ENCODE measurements at places on chromosomes 7 and 10.

DNA sequence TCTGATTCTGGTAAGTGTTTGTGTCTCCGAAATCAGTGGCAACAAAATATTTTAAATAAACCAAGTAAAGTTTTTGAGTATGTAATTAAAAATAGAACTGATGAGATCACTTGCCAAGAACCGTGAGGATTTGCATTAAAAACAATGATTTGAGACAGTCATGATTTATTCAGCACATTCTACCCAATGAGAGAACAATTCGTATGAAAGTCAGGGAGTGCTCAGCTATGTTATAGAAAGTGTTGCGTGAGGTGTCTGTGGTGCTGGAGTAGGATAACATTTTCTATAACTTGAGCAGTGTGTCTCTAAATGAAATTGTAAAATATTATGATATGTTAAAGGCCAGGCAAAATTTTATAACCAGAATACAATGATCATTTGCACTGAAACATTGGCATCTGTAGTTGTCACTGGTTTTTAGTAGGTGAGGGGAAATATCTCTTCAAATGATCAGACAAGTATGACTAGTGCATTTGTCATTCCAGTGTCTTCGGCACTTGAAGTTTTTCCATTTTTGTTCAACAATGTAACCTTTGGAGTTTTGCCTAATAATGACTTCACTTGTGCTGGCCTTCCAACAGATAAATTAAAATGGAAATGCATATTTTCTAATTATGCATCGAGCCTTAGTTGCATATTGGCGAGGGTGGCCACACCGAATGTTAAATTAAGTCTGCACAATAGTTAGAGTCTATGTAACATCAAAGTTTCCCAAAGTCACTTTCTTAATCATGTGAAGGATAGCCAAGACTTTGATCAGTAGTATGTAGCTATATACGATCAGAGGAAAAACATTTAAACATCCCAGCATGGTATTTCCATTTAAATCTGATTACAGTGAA, 335.9 kb downstream of the GFRA1 start:
- no peak for DNase-seq

- no peak for DNase-seq
These were observed 8.0 kb downstream of the SMURF1 start for GRCh38 chr7:99135938-99136337.

DNA sequence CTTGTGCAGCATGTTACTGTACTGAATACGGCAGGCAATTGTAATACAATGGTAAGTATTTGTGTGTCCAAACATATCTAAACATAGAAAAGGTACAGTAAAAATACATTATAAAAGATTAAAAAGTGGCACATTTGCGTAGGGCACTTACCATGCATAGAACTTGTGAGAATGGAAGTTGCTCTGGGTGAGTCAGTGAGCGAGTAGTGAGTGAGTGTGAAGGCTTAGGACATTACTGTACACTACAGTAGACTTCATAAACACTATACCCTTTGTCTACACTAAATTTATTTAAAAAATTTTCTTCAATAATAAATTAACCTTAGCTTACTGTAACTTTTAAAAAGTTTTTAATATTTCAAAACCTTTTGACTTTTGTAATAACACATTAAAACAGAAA, 37.5 kb downstream of the BPGM start:
- no peak for DNase-seq

DNA sequence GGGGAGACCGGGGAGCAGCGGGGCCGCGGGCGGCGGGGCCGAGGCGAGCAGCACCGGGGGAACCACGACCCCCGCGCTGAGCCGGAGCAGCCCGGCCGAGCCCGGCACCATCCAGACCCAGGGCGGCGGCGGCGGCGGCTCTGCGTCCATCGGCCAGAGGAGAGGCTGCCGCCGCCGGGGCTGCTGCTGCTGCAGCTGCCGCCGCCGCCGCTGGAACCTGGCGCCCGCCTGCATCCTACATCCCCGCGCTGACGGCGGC, 190 bp downstream of the TCERG1L start:
- no peak for DNase-seq

DNA sequence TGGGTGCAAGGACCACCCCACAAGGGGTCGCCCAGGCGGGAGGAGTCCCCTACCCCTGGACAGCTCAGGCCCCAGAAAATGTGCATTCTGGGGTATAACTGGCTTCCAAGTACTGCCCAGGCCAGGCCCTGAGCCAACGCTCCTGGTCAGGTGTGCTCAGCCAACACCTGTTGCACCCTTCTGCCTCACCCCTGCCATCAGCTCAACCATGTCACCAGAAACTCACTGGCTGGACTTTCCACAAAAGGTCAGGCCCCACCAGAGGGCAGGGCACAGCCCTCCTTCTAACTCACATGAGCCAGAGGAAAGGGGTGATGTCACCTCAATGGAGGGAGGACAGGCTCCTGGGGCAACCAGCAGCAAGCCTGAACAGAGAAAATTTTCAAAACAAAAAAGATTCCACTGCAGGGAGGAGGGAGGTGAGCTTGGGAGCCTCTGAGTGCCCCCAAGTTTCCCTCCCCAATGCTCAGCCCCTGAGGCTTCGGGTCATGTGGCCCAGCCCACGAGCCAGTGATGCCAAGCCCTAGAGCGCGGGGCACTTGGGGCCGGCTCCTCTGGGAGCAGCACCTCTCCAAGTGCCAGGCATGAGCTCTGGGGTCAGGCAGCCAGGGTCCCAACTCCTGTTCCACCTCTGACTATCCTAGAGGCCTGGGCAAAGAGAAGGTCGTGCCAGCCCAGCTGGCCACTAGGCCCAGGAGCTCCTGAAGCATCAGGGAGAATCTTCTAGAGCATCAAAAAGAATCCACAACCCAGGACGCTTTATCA, 2.2 kb downstream of the OGDHL start:
- no peak for DNase-seq

DNA sequence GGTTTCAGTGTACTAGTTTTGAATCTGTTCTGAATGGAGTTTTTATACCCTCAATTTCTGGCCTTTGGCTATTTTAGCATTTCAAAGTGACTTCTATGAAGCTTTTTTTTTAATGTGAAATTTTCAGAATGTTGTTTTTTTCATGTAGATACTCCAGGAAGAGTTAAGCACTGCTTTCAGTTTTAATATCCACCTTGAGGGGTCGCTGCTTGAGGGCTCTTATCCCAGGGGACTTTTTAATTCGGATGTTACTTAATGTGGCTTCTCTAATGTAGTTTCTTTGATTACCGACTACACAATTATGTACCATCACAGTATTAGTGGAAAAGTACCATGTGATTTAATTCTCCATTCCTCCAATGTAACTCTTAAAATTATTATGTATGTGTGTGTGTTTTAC, 5.2 kb downstream of the IFIT5 start:
- DNase-seq = no peak

GRCh38 chr7:15839416-15840100, 153.1 kb upstream of the MEOX2 start:
- DNase-seq = no peak

DNA sequence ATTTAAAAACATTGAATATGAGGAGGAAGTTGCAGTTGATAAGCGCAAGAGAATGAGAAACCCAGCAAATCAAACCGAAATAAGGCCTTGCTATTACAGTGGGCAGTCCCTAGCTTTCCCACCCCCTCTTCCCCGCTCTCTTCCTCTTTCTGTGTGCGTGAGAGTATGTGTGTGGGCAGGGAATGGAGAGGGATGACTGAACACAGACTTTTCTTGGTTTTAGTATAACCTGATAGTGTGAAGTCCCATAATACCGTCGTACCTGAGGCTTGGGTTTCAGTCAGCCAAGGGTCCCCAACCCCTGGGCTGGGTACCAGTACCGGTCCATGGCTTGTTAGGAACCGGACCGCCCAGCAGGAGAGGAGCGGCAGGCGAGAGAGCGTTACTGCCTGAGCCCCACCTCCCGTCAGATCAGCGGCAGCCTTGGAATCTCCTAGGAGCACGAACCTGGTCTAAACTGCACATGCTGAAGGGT, 255.3 kb downstream of the CELF2 start:
- no peak for DNase-seq

DNA sequence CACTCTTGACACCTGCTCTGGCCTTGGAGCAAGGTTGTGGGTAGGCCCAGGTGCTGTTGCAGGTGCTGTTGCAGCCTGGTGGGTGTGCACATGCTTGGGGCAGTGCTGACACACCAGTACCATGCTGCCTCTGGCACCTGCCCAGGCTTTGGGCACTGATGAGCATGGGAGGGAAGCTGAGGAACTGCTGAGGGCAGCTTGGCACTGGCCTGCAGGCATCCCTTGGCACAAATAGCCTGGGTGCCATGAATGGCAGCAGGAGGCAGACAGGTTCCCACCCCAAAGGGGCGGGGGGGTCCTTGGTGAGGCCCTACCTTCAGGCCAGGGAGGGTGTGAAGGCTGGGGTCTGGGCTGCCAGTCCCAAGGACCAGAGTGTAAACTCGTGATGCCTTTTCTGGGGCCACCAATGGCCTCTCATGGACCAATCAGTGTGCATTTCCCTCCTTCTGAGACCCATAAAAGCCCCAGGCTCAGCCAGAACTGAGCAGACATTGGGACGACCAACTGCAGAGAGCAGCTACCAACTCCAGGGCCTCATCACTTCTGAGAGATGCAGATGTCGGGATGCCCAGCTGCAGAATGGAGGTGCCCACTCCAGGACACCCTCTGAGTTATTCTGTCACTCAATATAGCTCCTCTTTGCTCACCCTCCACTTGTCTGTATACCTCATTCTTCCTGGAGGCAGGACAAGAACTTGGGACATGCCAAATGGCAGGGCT, 547.4 kb downstream of the ZWINT start:
- DNase-seq = no peak

DNA sequence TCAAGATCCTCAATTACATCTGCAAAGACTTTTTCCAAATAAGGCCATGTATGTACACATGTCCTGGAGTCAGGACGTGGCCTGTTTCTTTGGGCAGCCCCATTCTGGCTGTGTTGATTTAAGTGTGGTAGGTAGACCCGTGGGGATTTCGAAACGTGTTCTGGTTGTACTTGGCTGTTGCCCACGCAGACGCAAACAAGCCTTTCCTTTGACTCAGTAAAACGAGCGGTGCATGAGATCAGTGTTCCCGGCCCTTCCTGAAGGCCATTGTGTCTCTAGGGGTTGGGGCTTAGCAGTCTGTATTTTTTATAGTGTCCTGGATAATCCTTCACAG, 64.8 kb upstream of the DNAJB6 start:
- DNase-seq = no peak

DNA sequence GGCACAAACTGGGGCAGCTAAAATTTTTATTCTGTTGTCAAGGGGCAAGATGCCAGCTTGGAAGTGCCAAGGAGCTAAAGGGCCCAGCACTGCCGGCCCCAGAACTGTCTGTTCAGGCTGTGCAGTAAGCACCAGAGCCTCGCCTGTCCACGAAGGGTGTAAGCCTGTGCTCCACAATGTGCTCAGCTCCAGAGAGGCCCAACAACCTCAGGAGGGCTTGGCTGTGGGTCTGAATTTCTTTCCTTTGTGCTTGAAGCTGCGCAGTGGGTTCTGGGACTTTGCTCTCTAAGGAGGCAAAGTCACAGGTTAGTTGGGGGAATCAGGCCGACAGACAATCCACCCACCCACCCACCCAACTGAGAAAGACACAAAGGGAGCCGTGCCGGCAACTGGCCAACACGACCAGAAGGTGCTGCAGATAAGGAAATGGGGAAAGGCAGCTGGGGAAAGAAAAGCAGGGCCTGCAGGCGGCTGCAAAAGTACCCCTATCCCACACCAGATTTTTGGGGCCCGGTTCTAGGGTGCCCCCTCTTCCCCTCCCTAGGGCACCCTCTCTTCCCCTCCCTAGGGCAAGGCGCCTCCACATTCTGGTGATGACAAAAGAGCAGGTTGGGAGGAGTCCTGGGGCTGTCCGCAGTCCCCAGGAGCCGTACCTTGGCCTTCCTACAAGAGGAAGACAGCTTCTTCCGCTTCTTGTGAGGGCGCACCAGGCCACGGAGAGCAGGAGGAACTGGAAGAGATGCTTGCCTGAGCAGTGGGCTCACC, 7.7 kb downstream of the DDX56 start:
- no peak for DNase-seq

- no peak for DNase-seq
These were observed 244.0 kb upstream of the CXCL12 start for GRCh38 chr10:44628921-44629320.

- DNase-seq = no peak
These were observed 7.8 kb downstream of the ACTA2 start for GRCh38 chr10:88944813-88945212.

DNA sequence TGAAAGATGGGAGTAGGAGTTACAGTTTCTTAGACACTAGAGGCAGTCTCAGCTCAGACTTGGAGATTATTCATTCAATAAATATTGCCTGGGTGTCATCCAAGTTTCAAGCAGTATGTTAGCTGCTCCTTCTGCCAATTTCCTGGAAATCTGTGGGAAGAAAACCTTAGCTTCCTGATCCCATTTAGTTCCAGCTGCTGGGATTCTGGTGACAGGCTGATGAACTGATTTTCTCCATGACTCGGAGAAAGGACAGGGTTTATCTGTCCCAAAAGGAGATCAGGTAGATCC, 95.8 kb downstream of the CLEC2L start:
- DNase-seq = no peak

DNA sequence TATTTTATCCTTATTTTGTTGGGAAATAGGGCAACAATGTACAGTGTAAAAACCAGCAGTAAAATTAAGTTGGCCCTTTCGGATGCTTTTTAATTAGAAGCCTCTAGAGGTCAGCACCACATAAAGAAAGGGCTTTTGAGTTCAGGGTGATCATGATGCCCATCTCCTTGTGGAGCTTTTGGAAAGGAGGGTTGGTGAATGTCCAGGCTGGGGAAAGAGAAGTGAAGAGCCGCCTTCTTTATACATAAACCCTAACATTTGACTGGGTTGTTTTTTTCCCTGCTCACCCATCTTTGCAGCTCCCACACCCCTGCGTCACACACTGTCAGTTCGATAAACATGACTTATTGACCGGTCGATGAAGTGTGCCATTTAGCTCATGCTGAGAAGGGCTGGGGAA, 29.8 kb downstream of the MTURN start:
- DNase-seq = no peak

DNA sequence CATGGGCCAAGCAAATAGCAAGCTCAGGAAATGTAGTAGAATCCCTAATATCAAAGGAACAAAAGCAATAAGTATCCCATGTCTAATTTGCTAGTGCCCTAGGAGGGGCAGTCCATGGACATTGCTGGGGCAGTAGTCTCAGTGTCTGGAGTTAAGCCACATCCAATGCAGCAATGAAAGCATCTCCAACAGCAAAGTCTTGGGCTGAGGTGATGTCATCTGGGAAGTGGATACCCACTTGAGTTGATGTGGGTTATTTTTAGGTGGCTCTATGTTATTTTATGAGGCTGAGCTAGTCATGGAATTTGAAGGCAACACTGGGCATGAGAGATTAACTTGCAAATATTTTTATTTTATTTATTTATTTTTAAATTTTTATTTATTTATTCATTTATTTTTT, 540.0 kb downstream of the ETV1 start:
- no peak for DNase-seq

- no peak for DNase-seq
These were observed 179.2 kb upstream of the AUTS2 start for GRCh38 chr7:69418869-69419670.

GRCh38 chr10:4772202-4772570, 53.8 kb upstream of the AKR1E2 start:
- no peak for DNase-seq

- DNase-seq = no peak
These were observed 720.2 kb upstream of the FZD8 start for GRCh38 chr10:36362257-36362656.

Measured in nucleus accumbens (tissue), 56 donors.